ENCODE measurements at places on chromosomes 6 and 20. TPM values are rescaled to one million over a fixed set of nuclear protein-coding genes. Genes with fewer than 3 reads are reported as not detected.

Gene TAGAP
- polyA plus RNA-seq: 246 TPM

Gene COL10A1
- polyA plus RNA-seq: not detected

Gene PSORS1C1
- not detected for polyA plus RNA-seq

Gene SLC22A3
- polyA plus RNA-seq: not detected

DNA sequence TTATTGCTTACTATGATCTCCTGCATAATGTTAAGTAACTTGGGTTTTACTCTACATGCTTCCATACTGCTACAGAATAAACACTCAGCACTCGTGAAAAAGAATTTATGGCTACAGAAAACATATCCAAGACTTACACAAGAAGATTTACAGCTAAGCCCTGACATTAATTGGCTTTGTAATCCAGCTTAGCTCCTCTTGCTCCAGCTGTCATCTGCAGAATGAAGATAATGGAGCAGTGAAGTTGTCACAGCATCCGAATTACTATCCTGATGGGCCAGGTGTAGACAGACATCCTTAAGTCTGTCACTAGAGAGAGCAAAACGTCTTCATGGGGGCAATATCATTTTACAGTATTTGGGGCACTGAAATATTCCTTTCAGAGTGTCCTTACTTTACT lies 155.3 kb downstream of the PRKN start:
- DNase-seq: no peak
- H3K4me3 ChIP-seq: no peak overlapping the region
- H3K27ac ChIP-seq: no peak overlapping the region
- H3K4me1 ChIP-seq: no peaks in the 10 kb centered on the region

- H3K4me1 ChIP-seq: no peaks in the 10 kb centered on the region
- DNase-seq: no peak
- H3K4me3 ChIP-seq: no peak overlapping the region
- no peaks in the 10 kb centered on the region for H3K27me3 ChIP-seq
- H3K27ac ChIP-seq: no peak overlapping the region
- H3K36me3 ChIP-seq: no peaks in the 10 kb centered on the region
These were observed 89.6 kb downstream of the PCSK2 start for GRCh38 chr20:17316316-17317038.

- peaks cover 9% of the 10 kb centered on the region for H3K36me3 ChIP-seq
- H3K4me1 ChIP-seq: peaks cover 21% of the 10 kb centered on the region
These were observed 608 bp upstream of the EIF2S2 start for GRCh38 chr20:34112600-34113101.

- peaks cover 56% of the 10 kb centered on the region for H3K4me1 ChIP-seq
- no peaks in the 10 kb centered on the region for H3K27me3 ChIP-seq
- no peak overlapping the region for H3K4me3 ChIP-seq
- DNase-seq: peak; percentile 69
- H3K27ac ChIP-seq: no peak overlapping the region
- no peaks in the 10 kb centered on the region for H3K36me3 ChIP-seq
These were observed 126.7 kb downstream of the BCAS1 start for GRCh38 chr20:53943522-53944291.

DNA sequence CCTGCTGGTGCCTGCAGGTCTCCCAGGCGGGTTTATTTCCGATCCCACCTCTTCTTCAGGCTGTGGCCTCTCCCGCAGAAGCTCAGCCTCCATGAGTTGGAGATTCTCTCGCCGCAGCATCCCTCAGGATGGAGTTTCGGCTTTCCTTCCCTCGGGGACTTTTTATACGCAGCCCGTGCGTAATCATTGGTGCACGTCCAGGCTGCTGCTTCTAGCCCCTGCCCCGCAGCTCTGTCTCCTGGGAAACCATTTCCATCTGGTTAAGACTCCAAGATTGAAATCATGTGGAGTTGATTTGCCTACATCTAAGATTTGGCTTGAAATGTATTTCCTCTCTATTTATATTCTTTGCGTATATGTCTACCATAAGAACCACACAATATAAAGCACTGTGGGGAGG lies 46.7 kb upstream of the CARMIL1 start:
- H3K27ac ChIP-seq: no peak overlapping the region
- H3K4me1 ChIP-seq: no peaks in the 10 kb centered on the region
- DNase-seq: no peak
- no peaks in the 10 kb centered on the region for H3K36me3 ChIP-seq
- no peak overlapping the region for H3K4me3 ChIP-seq

GRCh38 chr6:151199991-151200390 lies 39.8 kb upstream of the AKAP12 start:
- no peaks in the 10 kb centered on the region for H3K4me1 ChIP-seq
- no peak overlapping the region for H3K27ac ChIP-seq
- no peaks in the 10 kb centered on the region for H3K36me3 ChIP-seq
- H3K4me3 ChIP-seq: no peak overlapping the region
- no peak for DNase-seq

GRCh38 chr6:136783495-136784270 lies 8.6 kb downstream of the MAP3K5 start:
- peak overlapping the region; percentile 63 for H3K4me3 ChIP-seq
- no peaks in the 10 kb centered on the region for H3K27me3 ChIP-seq
- peaks cover 61% of the 10 kb centered on the region for H3K4me1 ChIP-seq
- DNase-seq: peak; percentile 82
- H3K27ac ChIP-seq: peak overlapping the region; percentile 80
- no peaks in the 10 kb centered on the region for H3K36me3 ChIP-seq

GRCh38 chr6:111865909-111866546 lies 7.2 kb downstream of the FYN start:
- H3K27ac ChIP-seq: no peak overlapping the region
- peaks cover 17% of the 10 kb centered on the region for H3K4me1 ChIP-seq
- no peaks in the 10 kb centered on the region for H3K27me3 ChIP-seq
- no peak overlapping the region for H3K4me3 ChIP-seq
- H3K36me3 ChIP-seq: no peaks in the 10 kb centered on the region

Data from B cell (primary cell).